Skeletal muscle cell (primary cell): ENCODE measurements at places on chromosomes 3 and 15.

DNA sequence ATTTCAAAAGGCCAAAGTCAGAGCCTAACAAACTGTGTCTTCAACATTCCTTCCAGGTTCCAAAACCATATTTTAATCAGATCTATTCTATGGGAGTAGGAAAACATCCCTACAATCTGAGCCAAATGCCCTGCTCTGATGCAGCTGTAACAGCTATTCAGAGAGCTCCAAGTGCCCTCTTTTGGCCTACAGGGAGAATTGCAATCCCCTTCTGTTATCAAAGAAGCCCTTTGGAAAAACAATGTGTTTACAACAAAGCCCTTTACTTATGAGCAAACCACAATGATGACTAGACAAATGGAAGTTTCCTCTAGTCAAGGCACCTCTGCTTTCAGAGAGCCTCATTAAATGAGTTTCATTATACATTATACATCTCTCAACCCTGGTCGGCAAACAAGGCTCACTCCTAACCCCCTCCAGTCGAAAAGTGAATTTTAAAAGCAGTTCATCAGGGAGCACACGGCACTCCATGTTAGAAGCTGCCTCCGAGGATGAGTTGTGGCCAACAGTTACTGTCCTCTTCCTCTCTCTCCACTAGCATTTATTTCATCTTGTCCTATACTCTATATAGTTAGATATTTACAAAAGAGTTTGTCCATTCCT is 42.6 kb upstream of the TMCO5A start:
- no peak for DNase-seq

- DNase-seq = no peak
Observed at GRCh38 chr3:127034195-127034989, 51.5 kb downstream of the PLXNA1 start.

GRCh38 chr3:15490158-15490557 is 31.3 kb downstream of the COLQ start:
- DNase-seq = no peak

DNA sequence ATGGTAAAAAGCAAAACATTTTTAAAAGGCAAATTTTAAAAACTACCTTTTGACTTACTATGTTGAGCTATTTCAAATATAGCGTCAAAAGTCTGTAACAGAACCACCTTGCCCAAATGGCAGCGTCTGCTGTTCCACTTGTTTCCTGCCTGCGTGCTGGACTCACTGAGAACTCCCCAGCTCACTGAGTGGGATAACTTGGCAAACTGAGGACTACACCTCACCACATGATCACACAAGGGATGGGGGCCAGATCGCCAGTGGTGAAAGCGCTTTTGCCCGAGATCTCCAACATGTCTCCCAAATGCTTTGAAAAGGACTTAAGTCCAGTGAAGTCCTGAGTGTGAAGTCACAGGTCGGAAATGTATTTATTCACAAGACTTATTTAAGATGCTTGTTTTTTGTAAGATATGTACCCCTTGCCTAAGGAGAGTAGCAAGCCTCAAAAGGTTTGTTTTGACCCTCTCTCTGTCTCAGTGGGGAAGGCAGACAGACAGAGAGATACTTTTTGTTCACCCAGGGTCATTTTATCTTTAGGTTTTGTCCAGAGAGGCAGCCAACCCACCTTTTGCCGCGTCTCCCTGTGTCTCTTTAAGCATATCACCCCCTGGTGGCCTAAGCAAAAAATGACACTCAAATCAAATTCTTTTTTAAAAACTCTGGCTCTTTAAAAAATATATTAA is 192.6 kb downstream of the PDZRN3 start:
- DNase-seq = no peak

- DNase-seq = no peak
Observed at GRCh38 chr15:96303503-96304056, 26.9 kb upstream of the NR2F2 start.

DNA sequence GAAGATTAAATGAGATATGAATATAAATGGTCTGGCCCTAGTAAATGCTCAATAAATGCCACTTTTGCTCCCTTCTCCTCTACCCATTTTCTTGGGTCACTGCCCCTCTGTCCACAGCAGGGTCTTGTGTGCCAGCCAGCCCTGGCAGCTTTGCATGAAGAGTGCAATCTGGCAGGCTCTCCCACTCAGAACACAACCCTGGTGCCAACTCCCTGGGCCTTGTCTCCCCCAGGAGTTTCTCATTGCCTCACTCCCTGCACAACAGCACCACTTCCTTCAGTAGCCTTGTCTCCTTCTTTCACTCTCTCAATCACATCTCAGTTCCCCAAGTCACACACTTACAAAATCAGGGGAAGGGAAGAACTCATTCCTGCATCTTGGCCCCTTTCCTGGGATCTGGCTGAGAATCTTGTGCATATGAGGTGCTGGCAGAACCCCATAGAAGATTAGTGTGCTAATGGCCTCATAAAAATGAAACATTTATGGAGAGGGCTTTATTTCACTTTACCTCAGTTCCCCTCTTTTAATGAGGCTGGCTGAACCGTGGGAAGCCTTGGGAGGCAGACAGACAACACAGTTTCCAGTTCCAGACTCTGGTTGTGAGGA is 445.9 kb upstream of the PROK2 start:
- DNase-seq = no peak

DNA sequence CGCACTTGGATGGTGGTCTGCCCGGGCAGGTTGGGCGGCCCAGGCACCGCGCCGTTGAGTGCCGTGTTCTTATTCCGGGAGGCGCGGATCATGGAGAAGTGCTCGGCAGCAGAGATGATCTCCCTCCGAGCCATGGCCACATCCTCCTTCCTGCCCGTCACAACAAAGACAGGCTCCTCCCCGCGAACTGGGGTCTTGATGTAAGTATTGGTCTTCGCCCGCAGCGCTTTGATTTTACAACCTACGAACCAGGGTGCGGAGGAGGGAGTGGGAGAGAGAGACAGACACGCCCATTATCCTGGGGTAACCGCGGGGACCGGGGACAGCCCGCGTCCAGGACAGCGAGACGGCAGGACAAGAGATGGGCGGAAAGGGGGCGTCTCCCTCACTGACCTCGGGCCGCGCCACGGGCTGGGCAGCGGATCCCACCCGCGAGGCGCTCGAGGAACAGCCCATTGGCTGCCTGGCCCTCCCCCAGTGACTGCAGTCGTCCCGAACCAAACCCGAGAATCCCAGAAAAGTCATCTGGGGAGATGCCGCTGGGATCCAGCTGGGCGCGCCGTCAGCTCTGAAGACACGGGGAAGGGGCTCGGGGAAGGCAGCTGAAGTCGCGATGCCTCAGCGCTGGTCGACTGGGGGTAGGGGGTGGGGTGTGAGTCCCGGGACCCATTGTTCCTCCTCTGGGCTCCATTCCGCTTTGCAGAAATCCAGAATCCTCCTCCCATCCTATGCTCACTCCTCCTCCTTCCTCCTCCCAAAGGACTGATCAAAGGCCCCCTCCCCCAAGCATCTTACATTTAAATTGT is 1.2 kb downstream of the MEX3B start:
- DNase-seq = peak; percentile 41

GRCh38 chr3:113051302-113051711 is 60.5 kb downstream of the GTPBP8 start:
- peak; percentile 52 for DNase-seq

- no peak for DNase-seq
Observed at GRCh38 chr3:113174304-113174703, 37.1 kb upstream of the BOC start.

DNA sequence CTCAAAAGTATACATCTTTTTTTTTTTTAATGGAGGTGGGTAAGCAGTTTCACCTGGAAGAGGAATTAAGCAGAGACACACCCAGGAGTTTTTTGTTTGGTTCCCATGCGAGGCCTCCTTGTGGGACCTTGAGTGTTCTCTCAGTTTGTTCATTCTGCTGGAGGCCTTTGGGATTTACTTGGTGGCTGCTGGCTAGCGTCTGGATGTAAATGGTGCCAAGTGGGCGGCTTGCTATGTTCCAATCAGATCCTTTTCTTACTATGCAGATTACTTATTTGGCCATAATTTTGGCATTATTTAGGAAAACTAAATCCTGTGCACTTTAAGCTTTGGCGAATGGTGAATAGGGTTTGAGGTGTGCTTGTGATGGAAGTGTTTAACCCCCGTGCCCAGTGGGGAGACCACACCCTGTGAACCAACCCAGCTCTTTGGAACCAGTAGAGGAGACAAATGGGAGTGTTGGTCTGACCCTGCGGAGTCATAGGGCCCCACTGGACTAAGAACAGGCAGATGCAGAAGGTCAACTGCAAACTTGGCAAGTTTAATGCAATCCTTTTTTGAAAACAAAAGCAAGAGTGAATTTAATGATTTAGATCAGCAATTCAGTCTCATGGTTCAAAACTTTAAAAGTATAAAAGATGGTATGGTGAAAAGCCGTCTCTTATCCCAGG is 79.4 kb downstream of the EBLN2 start:
- no peak for DNase-seq

- DNase-seq = no peak
Observed at GRCh38 chr15:36059596-36059995, 513.6 kb upstream of the DPH6 start.

GRCh38 chr3:18556503-18557135 is 131.5 kb upstream of the SATB1 start:
- no peak for DNase-seq

DNA sequence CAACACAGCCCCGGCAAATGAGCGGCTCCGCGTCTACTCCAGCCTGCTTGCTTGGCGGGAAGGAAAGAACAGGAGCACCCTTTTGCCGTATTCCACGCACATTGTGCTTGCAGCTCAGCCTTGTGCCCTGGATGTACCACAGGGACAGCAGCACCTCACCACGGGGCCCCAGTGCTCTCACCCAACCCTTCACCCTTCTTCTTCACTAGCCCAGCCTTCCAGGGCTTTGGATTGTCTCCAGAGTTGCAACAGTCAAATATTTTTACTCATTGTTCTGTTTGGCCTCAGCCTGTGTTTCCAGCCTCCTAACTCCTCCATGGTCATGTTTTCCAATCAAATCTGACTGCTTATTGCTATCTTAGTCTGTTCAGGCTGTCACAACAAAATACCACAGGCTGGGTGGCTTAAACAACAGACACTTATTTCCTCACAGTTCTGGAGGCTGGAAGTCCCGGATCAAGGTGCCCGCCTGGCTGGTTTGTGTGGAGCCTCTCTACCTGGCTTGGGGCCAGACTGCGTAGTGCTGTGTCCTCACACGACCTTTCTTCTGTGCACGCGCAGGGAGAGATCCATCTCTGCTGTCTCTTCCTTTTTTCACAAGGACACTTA is 79.2 kb upstream of the ABHD17C start:
- DNase-seq = peak; percentile 4

- no peak for DNase-seq
Observed at GRCh38 chr3:73618461-73618860, 6.3 kb downstream of the PDZRN3 start.

GRCh38 chr3:86147119-86147518 is 843.8 kb downstream of the VGLL3 start:
- DNase-seq = no peak

GRCh38 chr15:52348056-52348745 is 52.6 kb upstream of the MYO5C start:
- no peak for DNase-seq

GRCh38 chr3:118097226-118097625 is 937.4 kb downstream of the IGSF11 start:
- DNase-seq = no peak

DNA sequence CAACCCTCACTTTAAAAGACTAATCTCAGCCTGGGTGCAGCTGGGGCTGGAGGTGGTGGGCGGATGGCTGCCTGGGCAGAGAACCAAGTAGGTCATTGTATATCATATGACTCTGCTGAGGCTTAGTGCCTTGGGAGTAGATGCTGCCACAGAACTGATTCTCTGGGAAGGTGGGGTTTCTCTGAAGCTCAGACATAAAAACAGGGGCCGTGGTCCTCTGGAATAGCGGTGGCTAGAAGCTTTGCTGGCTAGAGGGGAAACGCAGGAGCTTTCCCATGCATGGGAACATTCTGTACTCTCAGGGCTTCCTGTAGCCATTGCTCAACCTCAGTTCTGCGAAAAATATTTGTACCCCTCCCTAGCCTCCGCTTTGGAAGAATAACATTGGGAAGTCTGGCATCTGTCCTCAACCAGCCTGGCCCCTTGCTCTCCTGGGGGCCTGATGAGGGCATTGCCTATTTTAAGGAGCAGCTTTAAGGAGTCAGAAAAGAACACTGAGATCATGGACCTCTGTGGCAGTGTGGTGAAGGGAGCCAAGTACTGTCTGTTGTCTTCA is 14.7 kb downstream of the TIMP4 start:
- peak; percentile 99 for DNase-seq

GRCh38 chr15:31485431-31485830 is 158.8 kb downstream of the KLF13 start:
- DNase-seq = no peak

DNA sequence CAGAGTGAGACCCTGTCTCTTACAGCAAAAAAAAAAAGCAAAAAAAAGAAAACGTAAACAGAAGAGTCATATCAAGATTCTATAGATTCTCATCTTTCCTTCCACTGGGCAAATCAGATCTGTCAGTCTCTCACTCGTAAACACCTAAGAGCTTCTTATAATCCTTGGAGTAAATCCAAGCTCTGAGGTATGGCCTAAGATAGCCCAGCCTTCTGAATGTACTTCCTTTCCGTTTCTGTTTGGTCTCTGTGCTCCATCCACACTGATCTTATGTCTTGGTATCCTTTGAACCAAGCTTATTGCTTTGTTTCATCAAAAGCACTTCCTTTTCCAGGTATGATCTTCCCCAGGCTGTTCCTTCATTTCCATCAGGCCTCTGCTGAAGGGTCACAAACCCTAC is 137.8 kb downstream of the CADPS start:
- DNase-seq = no peak
